ENCODE measurements at places on chromosomes 11 and 22.
A peak's percentile ranks its signal among the peaks of the same experiment; 100 is the strongest.

DNA sequence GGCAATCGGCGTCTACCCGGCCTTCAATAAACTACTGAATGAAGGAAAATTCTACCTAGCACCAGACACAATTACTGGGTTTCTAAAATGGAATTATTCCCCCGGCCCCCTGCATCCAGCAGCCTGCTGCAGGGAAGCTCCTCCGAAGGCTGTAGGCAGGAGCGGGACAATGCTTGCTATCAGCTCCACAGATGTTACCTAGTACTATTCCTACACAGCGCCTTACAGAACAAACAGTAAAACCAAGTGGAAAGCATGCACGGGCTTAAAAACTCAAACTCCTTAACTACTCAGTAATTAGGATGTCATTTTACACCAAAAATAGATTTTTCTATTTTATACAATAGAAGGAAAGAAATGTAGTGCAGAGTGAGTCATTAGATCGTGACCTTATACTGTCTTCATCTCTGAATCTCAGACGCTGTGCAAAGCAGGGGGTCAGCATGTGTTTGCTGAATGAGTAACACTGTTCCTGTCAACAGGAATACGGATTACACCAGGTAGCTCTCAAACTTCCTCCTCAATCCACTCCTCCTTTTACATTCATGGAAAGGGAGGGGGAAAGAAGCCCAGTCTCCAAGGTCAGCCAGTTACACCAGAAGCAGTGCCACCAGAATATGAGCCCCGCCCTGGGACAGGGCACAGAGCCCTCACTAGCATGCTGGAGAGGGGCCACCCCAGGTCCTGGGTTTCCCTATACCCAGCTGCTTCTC is 74.9 kb downstream of the PACSIN2 start:
- DNase-seq: no peak

DNA sequence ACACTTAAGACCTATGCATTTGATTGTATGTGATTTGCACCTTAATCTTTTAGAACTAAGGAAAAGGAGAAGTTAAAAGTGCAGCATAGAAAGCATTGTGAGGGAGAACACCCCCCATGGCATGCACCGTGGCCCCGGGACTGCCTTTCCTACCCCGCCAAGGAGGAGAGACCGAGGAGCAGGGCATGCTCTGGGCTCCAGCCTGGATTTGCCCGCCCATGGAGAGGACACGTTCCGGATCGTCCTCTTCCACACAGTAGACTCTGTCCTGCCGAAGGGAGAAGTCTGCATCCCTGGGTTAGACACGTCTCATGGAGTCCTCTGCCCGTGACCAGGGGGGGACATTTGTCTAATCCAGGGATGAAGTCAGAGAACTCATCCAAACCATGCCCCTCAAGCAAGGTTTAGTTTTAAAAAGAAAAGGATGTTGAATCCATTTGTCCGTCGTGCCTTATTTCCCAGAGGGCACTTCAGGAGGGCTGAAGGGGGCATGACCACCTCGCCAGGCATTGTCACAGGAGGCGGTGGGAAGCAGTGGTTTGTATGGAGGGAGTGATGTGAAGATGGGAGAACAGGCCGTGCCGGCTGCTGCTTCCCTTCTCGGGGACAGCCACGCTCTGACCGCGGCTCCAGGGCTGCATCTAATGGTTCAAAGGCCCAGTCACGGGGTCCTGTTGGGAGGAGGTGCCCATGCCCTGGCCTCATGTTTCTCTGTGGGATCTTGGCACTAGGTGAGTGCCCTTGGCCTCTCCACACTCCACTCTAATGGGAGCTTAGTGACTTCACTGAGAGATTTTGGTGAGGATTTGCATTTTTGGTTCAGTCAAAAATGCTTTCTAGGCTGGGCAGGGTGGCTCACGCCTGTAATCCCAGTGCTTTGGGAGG is 66.2 kb upstream of the GAL start:
- no peak for DNase-seq

GRCh38 chr11:125263268-125263790 is 98.8 kb downstream of the PKNOX2 start:
- DNase-seq: peak; percentile 98

DNA sequence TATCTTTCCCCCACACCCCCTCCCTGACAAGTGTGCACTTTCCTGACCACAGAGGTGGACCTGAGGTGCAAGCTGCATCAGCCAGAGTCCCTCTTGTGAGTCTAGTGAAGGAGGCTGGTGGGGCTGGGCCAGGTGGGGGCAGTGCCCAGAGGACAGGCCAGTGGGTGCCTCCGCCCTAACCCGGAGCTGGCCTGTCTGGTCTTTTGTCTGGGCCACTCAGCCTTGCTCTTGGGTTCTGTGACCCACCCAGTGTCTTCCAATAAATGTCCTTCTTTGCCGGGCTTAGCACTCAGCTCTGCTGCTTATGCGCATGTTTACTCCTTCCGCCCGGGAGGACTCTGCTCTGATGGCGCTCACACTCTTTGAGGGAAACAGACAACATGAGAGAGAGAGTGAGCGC is 526.2 kb downstream of the TBC1D22A start:
- DNase-seq: no peak

DNA sequence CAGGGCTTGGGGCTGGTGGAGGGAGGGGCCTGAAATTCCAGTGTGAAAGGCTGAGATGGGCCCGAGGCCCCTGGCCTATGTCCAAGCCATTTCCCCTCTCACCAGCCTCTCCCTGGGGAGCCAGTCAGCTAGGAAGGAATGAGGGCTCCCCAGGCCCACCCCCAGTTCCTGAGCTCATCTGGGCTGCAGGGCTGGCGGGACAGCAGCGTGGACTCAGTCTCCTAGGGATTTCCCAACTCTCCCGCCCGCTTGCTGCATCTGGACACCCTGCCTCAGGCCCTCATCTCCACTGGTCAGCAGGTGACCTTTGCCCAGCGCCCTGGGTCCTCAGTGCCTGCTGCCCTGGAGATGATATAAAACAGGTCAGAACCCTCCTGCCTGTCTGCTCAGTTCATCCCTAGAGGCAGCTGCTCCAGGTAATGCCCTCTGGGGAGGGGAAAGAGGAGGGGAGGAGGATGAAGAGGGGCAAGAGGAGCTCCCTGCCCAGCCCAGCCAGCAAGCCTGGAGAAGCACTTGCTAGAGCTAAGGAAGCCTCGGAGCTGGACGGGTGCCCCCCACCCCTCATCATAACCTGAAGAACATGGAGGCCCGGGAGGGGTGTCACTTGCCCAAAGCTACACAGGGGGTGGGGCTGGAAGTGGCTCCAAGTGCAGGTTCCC is at the start of gene APOC3:
APOC3 (plus strand) TSS at position 383 of the 659 bp plus-strand sequence. CDS start 676 bp downstream, outside the sequence.
- DNase-seq: no peak

- DNase-seq: no peak
These were observed 289.9 kb downstream of the TENM4 start for GRCh38 chr11:79150966-79151365.

DNA sequence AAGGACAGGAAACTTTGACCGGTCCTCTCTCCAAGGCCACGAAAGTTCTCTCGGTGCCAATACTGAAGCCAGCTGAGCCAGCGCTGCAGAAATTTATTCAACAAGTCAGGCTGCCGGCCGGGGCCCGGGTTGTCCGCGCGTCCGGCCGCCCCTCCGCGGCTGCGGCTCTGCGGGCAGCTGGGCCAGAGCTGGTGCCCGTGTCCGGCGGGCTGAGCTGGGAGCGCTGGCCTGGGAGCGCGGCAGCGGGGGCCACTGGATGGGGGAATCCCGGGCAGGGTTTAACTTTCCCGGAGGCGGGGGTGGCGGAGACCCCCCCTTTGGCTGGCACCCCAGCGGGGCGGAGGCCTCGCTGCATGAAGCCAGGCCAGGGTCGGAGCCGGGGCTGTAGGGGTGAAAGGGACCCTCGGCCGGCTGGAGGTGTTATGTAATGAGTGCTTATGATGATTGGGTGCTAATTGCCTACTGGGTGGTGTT is 12.3 kb upstream of the CACNA1I start:
- DNase-seq: no peak

GRCh38 chr11:40393511-40393910 is 1065.9 kb downstream of the LRRC4C start:
- no peak for DNase-seq

DNA sequence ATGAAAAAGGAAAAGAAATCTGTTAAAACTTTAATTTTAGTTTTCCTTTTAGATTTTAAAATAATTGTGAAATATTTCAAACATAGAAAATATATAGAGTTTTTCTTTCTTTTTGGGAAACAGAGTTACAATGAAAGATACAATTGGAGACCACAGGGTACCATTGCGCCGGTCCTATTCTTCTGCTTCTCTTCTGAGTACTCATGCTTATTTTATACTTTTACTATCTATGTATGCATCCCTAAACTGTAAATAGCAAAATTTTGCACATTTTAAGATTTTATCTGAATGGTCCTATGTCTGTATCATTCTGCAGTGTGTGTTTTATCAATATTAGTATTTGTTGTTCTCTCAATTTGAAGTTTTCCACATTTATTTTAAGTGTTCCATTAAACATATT is 65.0 kb downstream of the EHF start:
- DNase-seq: no peak

DNA sequence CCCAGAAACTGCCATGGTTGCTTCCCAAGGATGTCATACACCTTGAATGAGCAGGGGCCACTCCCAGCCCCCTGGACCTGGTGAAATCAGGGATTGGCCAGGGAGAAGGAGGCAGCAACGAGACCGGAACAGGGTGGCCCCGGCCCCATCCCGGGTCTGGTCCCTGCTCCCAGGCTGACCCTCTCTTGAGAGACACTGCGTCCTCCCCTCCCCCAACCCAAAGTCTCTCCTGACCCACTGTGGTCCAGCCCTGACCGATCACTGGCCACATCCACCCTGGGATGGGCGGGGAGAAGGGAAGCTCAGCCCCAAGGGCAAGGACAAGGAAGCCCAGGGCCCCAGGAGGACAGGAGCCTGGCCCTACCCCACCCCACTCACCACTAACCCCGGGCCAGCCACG is 12.4 kb downstream of the CYTH4 start:
- DNase-seq: no peak

GRCh38 chr11:28559492-28559891 is 451.3 kb downstream of the METTL15 start:
- no peak for DNase-seq

DNA sequence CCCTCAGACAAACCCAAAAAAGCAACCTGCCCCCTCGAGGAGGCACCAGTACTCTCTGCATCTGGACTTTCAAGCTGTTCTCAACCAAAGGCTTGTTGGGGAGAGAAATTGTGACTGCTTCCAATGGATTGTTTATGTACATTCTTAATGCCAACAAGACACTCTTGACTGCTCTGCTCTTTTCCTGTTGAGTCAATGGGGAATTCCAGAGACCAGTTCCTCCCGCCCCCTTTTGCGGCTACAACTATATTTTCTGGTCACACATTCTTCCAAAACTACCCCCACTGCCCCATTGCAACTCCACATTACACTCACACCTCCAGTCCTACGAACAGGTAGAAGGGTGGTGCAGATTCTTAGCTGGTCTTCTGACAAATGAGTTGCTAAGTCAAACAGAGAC is 187.0 kb downstream of the DSCAML1 start:
- DNase-seq: no peak

GRCh38 chr11:424232-424631 is 9.4 kb upstream of the SIGIRR start:
- DNase-seq: no peak

DNA sequence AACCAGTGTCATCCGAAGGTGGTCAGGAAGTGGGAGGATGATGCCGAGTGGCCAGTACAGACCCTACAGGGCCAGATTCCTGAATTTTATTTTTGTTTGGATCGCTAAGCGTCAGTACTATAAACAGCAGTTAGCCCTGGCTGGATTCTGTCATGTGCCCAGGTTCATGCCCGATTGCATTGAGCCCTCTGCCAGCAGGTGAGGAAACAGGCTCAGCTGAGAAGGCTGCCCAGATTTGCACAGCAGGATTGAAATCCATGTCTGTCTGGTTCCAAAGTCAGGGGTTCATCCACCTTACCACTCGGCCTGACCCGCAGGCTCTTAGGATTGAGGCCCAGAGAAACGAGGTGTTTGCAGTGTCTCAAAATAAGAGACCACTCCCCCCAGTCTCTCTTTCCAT is 9.1 kb upstream of the TBC1D22A start:
- DNase-seq: no peak

- DNase-seq: no peak
These were observed 44.0 kb upstream of the ATXN10 start for GRCh38 chr22:45627489-45628233.

GRCh38 chr11:129273944-129274711 is 82.0 kb upstream of the ARHGAP32 start:
- DNase-seq: no peak

DNA sequence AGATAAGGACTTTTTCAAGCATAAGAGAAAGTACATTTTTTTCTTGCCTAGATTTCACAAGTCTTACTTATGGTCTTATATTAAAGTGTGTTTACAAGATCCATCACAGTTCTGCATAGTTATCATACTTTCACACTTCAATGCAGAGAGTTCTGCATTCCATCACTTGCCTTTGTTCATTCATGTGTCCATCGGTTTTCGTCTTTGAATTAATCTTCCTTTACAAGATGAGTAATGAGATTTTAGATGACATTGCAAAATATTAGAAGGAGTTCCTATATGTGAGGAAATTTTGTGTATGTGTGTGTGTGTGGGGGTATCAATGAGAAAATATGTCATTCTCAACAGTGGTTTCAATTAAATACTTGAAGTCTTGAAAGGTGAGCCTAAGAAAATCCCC is 98.1 kb upstream of the GUCY1A2 start:
- DNase-seq: no peak

- DNase-seq: no peak
These were observed 47.3 kb upstream of the TMEM45B start for GRCh38 chr11:129768356-129768755.

DNA sequence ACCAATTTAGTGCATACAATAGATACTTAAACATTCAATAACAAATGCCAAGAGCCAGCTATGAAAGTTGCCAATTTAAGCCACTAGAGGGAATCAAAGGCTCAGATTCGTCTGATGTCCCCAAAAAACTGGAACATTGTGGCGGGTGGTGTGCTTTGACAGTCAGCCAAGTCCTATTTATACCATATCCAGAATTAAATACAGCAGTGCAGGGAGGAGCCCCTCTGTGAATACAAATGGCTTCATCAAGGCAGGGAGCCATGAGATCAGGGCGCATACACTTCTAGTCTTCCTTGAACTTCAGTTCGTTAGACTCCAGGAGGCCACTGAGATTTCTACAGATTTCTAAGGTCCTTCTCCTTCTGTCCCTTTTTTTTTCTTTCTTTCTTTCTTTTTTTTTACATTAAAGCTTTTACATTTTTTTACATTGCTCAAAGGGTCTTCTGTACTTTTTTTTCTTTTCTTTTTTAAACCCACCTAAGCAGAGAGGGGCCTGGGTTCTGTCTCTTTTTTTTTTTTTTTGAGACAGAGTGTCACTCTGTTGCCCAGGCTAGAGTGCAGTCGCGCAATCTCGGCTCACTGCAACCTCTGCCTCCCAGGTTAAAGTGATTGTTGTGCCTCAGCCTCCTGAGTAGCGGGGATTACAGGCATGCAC is 41.5 kb upstream of the HSPA8 start:
- peak; percentile 53 for DNase-seq

GRCh38 chr22:36201630-36202319 is at the start of gene APOL4:
Gene APOL4 (minus strand): TSS chr22:36201809. CDS start chr22:36201734, 75 bp downstream.
- no peak for DNase-seq

- DNase-seq: no peak
These were observed 5.5 kb upstream of the MYO18B start for GRCh38 chr22:25736378-25737011.
